ENCODE measurements at places on chromosomes 7 and 10.

GRCh38 chr7:46671108-46671769 is 750.2 kb upstream of the IGFBP3 start:
- DNase-seq = no peak

GRCh38 chr10:110222641-110223297 is 15.4 kb downstream of the MXI1 start:
- DNase-seq = no peak

DNA sequence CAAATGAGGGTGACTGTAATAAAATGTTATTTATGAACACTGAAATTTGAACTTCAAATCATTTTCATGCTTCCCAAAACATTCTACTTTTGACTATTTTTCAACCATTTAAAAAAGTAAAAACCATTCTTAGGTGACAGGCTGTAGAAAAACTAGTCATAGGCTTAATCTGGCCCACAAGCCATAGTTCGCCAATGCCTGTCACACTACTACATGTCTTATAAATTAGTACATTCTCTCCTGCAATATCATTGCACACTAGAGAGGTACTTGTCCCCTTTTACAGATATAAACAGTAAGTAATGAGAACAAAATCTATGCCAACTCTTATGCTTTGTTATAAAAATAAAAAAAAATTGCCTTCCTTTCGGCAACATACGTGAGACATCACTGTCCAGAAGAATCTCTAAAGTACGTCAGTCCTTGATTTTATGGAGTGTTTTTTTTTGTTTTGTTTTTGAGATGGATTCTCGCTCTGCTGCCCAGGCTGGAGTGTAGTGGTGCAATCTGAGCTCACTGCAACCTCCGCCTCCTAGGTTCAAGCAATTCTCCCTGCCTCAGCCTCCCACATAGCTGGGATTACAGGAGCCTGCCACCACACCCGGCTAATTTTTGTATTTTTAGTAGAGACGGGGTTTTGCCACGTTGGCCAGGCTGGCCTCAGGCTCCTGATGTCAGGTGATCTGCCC is 23.2 kb downstream of the UPF2 start:
- no peak for DNase-seq

DNA sequence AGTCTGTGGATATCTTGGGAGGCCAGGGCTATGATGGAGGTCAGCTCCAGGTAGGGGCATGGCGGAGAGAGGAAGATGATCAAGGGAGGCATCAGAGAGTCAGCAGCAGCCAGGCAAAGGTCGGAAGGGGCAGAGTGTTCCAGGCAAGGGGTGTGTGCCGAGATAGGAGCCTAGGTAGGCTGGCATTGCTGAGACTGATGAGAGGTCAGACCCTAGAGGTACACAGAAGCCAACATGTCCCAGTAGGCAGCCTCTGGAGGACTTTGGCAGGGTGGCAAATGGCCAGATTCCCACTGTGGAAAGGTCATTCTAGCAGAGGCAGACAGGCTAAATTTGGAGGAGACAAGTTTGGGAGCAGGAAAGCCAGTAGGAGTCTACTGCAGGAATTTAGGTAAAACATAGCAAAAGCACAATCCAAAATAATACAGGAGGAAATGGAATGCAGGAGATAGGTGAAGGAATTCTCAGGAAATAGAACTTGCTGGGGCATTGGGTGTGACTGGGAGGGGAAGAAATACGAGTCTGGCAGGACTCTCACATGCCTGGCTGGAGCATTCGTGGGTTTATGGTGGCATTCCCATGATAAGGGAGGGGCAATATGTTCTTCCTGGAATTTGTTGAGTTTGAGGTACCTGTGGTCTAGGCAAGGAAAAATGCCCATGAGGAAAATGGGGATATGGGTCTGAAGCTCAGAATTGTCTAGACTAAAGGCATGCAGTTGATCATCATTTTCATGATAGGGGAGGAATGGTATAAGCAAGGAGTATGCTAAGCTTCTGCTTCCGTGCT is 25.7 kb downstream of the TMEM176A start:
- no peak for DNase-seq

DNA sequence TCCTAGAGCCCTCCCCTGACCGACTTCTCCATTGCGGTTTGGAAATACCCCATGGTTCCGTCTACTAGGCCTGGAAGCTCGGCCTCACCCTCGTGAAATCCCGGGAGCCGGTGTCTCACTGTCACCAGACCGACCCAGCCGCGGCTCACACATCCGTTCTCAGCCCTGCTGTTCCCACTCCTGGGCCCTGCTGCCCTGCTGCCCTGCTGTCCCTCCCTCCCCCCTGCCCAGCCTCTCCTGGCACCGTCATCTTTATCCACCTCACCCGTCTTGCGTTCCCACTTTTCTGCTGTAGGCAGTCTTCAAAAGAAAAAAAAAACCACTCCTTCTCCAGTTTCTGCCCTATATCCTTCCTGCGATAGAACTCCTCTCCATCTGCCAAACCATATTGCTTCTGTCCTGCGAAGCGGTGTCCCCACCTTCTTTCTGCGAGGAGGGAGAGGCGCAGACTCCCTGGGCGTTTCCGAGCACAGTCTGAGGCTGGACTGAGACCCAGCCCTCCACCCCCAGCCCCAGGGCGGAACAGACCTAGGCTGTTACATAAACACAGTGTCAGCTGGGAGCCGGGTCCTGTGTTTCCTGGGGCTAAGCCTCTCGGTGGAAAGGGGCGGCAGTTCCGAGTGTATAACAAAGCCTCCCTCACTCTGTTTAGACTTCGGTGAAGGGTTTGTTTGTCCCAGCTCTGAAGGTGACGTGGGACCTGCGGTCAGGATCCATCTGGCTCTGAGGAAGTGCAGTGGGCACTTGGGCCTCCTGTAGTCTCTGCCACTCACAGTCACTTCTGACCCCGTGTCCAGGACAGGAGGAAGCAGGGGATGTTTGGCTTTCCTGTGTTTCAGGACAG is 2.8 kb downstream of the AGAP3 start:
- no peak for DNase-seq

DNA sequence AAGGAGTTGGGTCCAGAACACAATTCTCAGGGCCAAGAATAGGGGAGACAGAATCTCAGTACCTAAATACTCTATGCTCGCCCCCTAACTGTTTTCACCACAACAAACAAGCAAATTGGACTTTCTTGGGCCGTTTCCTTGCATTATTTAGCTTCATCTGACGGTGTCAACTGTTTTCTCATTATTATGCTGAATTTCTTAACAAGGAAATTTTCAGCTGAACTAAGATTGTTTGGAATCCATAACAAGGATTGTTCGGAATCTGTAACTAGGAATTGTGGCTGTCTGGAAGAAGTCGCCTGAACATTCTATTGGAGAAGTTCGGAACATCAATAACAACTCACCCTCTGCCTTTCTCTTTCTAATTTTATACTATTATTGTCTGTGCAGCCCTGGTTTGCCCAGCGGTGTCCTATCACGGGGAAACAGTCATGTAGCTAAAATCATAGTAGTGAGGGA is 15.5 kb upstream of the DLX6 start:
- DNase-seq = no peak

DNA sequence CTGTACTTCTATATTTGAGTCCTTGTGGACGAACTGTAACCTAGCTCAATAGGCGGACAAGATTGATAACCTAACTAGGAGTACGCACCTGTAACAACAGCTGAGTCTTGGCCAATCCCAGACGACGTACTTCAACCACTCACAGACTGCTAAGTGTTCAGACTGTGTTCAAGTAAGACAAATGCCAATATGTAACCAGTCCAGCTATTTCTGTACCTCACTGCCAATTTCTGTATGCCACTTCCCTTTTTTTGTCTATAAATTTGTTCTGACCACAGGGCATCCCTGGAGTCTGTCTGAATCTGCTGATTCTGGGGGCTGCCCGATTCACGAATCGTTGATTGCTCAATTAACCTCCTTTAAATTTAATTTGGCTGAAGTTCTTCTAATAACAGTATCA is 32.2 kb downstream of the HACD1 start:
- no peak for DNase-seq

DNA sequence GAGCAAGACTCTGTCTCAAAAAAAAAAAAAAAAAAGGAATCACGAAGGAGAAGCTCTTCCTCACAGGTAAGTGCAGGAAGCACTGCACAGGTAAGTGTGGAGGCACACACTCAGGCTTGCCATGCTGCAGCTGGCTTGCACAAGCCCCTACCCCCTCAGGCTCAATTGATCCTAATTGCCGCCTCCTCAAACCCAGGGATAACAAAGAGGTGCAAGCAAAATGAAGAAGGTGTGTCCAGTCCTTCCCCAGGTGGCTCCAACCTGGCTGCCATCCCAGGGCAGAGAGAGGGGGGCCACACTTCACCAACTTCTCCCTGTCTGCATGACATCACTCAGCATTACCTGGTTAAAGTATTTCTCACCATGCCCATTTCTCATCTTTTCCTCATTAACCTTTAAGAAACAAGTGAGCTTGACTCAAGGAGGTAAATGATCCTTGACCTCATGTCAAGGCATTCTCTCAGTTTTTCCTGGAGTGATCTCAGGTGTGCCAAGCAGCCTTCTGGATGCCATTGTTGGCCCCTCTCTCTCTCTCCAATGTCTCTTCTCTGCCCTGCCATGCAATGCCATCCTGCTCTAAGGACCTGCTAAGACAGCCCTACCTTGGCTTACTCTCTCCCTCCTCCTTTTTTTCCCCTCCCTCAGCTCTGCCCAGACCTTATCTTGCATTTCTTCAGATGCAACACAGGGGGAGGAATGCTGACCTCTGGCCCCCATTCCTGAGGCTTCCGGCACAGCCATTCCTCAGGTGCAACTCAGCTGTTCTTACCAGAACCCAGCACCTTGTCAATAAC is 13.0 kb upstream of the TRPV6 start:
- no peak for DNase-seq

DNA sequence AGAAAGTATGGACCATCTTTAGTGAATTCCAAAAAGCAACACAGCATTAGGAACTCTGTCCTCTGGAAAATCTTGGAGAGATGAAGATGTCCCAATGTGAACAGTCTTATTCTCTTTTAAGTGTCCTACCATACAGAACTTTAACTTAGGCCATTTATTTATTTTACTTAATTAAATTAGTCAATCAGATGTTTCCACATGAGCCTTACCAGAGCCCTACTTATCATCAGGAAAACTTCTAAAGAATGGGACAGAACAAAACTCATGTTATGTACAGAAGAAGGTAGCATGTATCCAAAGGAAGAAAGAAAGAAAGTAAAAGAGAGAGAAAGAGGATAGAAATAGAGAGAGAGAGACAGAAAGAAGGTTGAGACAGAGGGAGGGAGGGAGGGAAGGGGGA is 276.4 kb downstream of the ETV1 start:
- DNase-seq = no peak

- no peak for DNase-seq
These were observed 97.0 kb upstream of the DDC start for GRCh38 chr7:50662041-50662694.

- DNase-seq = no peak
These were observed 626.6 kb downstream of the SORCS1 start for GRCh38 chr10:106537866-106538265.

- DNase-seq = no peak
These were observed 146.8 kb downstream of the CYP26A1 start for GRCh38 chr10:93220296-93221170.

- DNase-seq = no peak
These were observed 307.2 kb downstream of the PRPF18 start for GRCh38 chr10:13893926-13894325.

- DNase-seq = no peak
These were observed 16.1 kb downstream of the LYZL1 start for GRCh38 chr10:29304995-29305335.

DNA sequence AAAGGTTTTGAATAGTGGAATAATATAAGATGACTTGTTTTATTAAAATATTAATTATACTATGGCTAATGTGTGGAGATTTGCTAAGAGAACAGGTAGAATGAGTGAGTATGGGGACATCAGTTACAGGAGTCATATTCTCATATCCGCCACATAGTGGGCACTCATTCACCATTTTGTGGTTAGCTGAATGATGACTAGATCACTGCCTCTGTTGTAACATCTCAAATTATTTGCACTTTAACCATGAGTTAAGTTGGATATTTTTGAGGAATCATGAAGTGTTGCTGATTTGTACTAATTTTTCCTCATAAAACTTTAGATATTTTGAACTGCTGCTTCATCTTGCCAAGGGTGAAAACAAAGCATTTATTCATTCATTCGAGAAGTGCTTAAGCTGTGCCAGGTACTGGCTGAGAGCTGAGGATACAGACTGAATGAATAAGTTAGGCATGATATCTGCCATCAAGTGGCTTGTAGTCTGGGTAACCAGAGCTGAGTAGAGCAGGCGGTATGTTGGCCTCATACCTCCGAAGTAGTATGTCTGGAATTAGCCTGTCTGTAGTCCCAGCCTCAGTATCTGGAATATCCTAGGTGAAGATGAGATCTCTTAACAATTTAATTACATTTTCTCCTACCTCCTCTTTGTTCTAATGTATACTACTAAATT is 100.5 kb downstream of the ZEB1 start:
- no peak for DNase-seq

GRCh38 chr10:47165711-47166404 is 134.1 kb upstream of the GDF10 start:
- DNase-seq = no peak

DNA sequence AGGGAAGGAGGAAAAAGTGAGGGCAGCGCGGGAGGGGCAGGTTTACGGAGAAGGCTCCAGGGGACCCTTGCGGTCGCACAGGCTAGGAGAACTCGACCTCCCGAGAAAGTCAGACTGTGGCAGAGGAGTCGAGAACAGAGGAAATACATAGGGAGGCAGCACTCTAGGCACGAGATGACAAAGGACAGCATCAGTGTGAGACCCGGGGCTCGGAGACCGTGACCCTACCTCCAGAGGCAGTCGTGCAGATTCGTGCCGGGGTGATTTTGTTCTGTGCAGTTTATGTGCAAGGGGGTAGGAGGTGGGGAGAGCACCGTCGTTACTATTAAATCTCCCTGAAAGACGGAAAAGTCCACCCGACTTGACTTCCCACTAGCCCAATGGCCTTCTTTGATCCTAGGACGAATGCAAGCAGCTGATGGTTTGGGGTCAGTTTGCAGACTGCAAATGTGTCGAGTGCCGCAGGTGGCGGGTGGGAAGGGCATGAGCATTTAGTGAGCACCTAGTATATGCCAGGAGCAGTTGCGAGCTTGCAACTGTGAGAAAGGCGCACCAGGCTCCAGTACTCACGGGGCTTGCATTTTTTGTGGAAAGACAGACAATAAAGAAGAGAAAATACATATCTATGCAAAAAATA is 674 bp upstream of the OSBPL3 start:
- DNase-seq = no peak

- DNase-seq = no peak
These were observed 285.9 kb downstream of the CELF2 start for GRCh38 chr10:11303361-11304170.

- no peak for DNase-seq
These were observed 115.5 kb downstream of the WDFY4 start for GRCh38 chr10:48800007-48800675.

DNA sequence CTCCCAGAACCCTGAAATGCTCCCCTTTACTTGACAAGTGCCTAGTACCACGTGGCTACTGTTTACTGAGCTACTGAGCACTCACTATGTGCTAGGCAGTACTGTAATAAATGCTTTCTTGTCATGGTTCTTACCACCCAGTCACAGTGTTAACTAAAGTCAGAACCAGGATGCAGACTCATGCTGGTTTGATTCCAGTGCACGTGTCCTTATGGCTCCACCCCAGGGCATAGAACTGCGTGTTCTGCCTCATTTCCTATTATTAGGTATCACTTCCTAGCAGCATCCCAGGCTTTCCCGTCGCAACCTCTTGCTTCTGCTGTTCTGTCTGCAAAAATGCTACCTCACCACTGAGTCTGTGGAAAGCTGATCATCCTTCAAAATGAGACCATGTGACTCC is 71.7 kb upstream of the DOCK1 start:
- DNase-seq = no peak

All from HCT116 (cell line).